Iris pigment epithelial cell (primary cell): ENCODE measurements at places on chromosomes 2 and 18.
A peak's percentile ranks its signal among the peaks of the same experiment; 100 is the strongest.

DNA sequence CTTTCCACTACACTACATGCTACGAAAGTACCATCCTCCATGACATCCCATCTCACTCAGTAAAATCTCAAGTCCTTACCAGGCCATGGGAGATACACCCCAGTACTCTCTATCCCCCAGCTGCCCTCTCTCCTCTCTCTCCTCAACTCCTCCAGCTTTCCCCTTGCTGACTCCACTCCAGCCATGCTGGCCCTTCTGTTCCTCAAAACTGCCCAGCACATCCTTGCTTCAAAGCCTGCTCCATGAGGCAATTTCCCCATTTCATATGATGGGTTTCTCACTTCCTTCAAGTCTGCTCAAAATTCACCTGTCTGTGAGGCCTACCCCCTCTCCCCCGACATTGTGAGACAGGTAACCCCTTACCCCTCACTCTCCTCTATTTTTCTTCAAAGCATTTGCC lies 8.6 kb downstream of the CHN1 start:
- DNase-seq, result no peak

DNA sequence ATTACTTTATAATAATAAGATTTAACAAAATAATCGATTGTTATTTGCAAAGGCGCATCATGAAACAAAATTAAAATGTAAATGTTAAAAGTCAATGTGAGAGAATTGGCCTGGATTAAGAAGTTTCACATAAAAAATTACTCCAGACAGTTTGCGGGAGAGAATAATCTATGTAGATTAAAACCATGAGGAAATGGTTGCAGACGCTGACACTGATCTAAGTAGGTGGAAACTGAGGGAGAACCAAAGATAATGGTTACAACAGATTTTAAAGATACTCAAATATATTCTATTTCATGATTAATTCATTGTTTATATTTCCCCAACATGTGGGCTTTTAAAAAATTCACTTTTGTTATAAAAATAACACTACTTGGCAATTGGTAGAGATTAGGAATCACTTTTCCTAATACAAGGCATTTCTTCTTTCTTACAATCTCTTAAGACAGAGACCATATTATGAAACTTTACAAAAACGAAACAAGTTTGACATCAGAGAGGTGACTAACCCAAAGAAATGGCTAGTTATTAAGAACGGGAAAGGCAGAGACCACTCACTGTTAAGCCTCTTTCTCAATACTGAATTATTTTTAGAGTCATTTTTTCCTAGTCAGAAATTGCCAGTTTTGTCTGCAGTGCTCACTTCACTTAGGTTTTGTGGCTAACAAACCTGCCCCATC lies 1.6 kb downstream of the KANSL1L start:
- peak; percentile 90 for DNase-seq

- DNase-seq, result no peak
Observed at GRCh38 chr2:56684327-56684726, 500.5 kb downstream of the CCDC85A start.

DNA sequence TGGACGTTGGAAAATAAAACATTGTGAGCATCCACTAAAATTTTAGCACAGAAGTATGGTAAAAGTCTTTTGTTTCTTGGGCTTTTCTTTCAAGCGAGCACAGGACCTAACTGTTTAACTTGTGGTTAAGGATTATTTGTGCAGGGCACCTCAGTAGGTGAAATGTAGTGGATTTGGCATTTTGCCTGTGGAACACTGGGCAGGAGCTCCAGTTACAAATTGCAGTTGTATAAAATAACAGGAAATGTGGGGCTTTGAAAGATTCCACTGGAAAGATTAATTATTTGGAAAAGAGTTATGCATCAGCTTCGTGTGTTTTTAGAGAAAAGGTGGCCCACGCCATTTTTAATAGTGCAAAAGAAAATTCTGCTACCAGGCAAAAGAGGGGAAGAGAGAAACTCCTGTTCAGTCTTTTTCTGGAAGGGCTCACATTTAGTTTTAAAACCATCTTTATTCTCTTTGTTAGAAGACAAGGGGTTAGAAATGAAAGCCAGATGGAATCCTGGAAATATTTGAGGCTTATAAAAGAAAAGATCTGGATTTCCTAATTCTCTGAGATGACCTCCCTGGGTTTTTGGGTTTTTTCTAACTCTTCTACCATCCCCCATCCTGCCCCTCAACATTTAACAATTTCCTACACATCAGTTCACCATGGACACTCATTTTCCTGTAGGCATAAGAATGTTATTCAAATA lies 144.3 kb upstream of the SERTAD2 start:
- DNase-seq, result peak; percentile 56

GRCh38 chr18:2589345-2590068 lies 18.1 kb downstream of the NDC80 start:
- no peak for DNase-seq

GRCh38 chr2:233912691-233913423 lies 4.3 kb upstream of the TRPM8 start:
- peak; percentile 42 for DNase-seq

- DNase-seq, result no peak
Observed at GRCh38 chr18:50338715-50339114, 36.1 kb upstream of the SKA1 start.

- no peak for DNase-seq
Observed at GRCh38 chr2:240664622-240665021, 18.1 kb downstream of the AQP12B start.

DNA sequence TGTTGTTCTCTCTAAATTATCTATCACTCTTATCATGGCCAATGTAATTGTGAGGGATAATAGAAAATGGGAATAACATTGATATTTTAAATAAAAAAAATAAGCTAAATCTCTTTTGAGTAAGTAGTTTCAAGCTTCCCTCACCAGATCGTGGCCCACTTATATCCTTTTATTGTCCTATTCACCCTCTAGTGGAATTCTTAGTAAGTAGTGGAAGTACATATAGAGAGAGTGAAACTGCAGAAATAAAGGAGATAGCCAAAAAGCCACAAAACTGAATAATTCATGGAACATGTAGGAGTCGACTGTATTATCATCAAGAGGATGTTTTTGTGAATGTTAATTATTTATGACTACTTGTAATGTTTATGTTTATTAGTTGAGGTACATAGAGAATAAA lies 66.1 kb upstream of the DTNA start:
- DNase-seq, result no peak

DNA sequence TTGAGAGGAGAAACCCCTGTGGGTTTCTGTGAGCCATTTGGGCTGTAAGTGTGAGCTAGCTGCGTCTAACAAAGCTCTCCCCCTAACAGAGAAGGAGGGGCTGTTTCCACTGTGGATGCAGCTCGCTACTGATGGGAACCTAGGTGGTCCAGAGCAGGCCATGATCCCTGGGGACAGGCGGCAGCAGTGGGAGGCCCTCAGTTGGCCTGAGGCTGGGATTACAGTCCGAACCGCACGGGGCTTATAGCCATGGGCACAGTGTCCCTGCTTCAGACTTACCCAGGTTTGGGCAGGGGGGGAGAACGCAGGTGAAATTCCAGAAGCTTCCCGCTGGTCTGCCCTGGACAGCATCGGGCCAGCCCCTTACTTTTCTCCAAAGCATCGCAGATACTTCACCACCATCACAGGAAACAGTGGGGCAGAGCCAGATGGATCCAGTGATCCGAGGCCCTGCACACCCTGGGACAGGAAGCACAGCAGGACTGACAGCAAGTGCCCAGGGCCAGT lies 139.4 kb downstream of the SEPTIN10 start:
- DNase-seq, result no peak

DNA sequence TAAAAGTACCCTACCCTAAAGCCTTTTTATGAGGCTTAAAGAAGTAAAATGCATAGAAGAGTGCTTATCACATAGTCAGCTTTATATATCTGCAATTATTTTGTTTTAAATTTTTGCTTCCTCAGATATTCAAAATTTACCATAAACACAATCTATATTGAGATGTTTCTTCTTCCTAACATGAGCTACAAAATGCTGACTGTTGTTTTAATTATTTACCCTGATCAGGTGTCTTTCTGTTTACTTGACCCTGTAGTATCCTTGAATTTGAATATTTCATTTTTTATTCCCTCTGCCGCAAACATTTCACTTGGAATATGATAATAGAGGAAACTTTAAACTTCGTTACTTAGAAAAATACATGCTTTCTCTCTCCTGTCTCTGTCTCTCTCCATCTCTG lies 147.9 kb downstream of the TMX3 start:
- no peak for DNase-seq

DNA sequence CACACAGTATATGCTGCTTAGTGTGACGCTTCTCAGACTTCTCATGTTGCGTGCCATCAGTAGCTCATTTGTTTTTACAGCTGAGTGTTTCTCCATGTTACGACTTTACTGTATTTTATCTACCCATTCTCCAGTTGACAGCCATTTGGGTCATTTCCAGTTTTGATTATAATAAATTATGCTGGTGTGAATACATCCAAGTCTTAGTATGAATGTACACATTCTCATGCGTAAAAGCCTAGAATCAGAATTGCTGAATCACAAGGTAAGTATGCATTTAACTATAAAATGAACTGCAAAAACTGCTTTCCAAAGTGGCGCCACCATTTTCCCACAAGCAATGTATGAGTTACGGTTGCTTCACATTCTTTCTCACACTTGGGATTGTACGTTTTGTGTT lies 184.2 kb upstream of the SLC35G4 start:
- no peak for DNase-seq

DNA sequence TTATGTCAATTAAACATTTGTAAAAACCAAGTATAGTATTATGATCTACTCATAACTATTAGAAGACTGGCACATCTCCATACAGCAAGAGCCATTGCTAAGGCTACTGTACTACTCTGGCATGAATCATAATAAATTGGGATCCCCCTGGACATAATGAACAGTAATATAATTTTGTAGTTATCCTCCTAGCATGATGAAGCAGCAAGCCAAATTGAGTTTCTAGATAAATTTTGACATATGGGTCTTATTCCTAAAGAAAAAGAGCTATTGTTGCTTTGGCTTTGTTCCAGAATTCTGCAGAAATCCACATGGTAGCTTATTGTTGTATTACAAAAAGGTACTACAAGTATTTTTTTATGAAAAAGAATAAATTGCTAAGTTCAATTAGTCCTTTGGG lies 204.3 kb downstream of the CAMKMT start:
- DNase-seq, result no peak

GRCh38 chr18:55141318-55141717 lies 182.1 kb upstream of the CCDC68 start:
- DNase-seq, result peak; percentile 55

GRCh38 chr2:31526946-31527732 lies 53.6 kb downstream of the SRD5A2 start:
- DNase-seq, result peak; percentile 7

DNA sequence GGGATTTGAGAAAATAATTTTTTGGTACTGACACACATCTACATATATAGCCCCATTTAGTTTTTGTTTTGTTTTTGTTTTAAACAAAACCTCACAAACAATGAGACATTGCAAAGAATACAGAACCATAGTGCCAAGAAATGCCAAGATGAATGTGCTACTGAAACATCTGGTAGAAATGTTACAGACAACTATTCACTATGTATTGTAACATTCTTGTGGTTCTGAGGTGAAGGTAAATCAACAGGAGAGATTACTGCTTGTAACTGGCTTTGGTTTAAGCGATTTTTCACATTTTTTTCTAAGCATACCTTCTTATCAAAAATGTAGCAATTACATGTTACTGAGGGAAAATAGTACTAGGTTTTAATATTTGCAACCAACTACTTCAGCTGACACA lies 281.3 kb downstream of the ZNF804A start:
- peak; percentile 72 for DNase-seq

DNA sequence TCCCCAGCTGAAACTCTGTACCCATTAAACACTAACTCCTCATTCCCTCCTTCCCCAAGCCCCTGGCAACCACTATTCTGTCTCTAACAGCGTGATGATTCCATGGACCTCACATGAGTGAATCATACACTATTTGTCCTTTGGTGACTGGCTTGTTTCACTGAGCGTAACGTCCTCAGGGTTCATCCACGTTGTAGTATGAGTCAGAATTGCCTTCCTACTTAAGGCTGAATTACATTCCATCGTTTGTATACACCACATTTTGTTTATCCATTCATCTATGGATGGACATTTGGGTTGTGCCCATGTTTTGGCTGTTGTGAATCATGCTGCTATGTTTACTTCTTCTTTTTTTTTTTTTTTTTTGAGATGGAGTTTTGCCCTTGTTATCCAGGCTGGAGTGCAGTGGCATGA lies 19.6 kb upstream of the CABLES1 start:
- DNase-seq, result peak; percentile 99

GRCh38 chr2:112661656-112662305 lies 16.0 kb downstream of the SLC20A1 start:
- DNase-seq, result peak; percentile 60

GRCh38 chr2:68367953-68368653 lies 3.0 kb downstream of the PLEK start:
- DNase-seq, result peak; percentile 40
